ENCODE measurements at places on chromosomes 3 and 15. TPM values are rescaled to one million over a fixed set of nuclear protein-coding genes. Genes with fewer than 3 reads are reported as not detected.

SLC15A2 gene
- 3.8 TPM for total RNA-seq

DNA sequence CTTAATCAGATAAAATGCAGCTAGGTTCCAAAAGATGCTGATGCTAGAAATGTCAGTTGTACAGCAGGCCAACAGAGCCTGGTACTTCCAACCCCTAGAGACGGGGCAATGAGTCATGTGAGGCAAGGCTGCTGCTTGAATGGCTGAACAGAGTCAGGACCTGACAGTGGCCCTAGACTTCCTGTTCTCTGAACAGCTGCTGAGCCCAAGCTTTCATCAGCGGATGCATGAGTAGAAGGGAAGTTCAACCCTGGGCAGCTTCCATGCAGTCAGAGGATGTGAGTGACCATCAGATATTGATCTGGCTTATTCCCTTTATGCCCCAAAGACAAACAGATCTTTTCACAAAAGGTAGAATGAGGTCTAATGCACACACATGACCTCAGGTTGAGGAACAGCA, 282.9 kb upstream of the COL8A1 start:
- no peak overlapping the region for H3K27ac ChIP-seq
- H3K4me3 ChIP-seq, result no peak overlapping the region
- no peak for DNase-seq
- H3K4me1 ChIP-seq, result no peaks in the 10 kb centered on the region
- no peaks in the 10 kb centered on the region for H3K27me3 ChIP-seq

- DNase-seq, result no peak
- peaks cover 5% of the 10 kb centered on the region for H3K36me3 ChIP-seq
- peaks cover 27% of the 10 kb centered on the region for H3K4me1 ChIP-seq
Measured at GRCh38 chr3:94291686-94292085, 228.8 kb downstream of the NSUN3 start.

GRCh38 chr3:5197470-5198312, 10.2 kb downstream of the EDEM1 start:
- no peak overlapping the region for H3K4me3 ChIP-seq
- peak overlapping the region; percentile 96 for H3K27ac ChIP-seq
- H3K27me3 ChIP-seq, result no peaks in the 10 kb centered on the region
- no peak for DNase-seq
- peaks cover 51% of the 10 kb centered on the region for H3K4me1 ChIP-seq

- peaks cover 49% of the 10 kb centered on the region for H3K4me1 ChIP-seq
- H3K36me3 ChIP-seq, result peaks cover 15% of the 10 kb centered on the region
- DNase-seq, result peak; percentile 32
- no peaks in the 10 kb centered on the region for H3K27me3 ChIP-seq
- H3K4me3 ChIP-seq, result no peak overlapping the region
Measured at GRCh38 chr3:110576960-110577359, 494.7 kb upstream of the NECTIN3 start.

GRCh38 chr15:59399465-59400102, 26.9 kb upstream of the MYO1E start:
- H3K4me3 ChIP-seq, result no peak overlapping the region
- H3K36me3 ChIP-seq, result no peaks in the 10 kb centered on the region
- DNase-seq, result no peak
- peaks cover 72% of the 10 kb centered on the region for H3K27me3 ChIP-seq
- H3K4me1 ChIP-seq, result peaks cover 38% of the 10 kb centered on the region

- H3K27ac ChIP-seq, result no peak overlapping the region
- DNase-seq, result no peak
Measured at GRCh38 chr3:134313847-134314587, 60.2 kb downstream of the AMOTL2 start.

LMAN1L gene
- not detected for total RNA-seq

- peak; percentile 83 for DNase-seq
- no peak overlapping the region for H3K4me3 ChIP-seq
- no peak overlapping the region for H3K27ac ChIP-seq
- 0 out of 2 replicates have a peak, but pooled peaks cover 2% of the 10 kb centered on the region for H3K27me3 ChIP-seq
- H3K4me1 ChIP-seq, result peaks cover 19% of the 10 kb centered on the region
- no peaks in the 10 kb centered on the region for H3K36me3 ChIP-seq
Measured at GRCh38 chr15:29668120-29668602, 154.1 kb downstream of the TJP1 start.

KY gene
- total RNA-seq, result not detected

DNA sequence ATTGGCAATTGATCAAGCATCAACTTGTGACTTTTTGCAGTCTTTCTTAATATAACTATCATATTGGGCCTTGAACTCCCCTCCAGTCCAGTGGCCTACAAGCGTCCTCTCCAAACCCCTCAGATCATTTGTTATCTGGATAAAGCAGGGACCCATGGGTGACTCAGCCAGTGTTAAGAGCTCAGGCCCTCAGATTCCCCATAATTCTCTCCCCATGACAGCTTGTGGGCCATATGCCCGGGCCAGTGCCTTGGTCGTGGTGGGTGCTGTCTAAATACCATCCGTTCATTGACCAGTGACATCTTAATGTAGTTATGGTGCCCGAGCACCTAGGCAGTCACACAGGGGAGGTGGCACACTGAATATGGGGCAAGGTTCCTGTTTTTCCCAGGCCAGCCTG, 18.1 kb downstream of the MCF2L2 start:
- DNase-seq, result no peak
- no peaks in the 10 kb centered on the region for H3K27me3 ChIP-seq
- H3K27ac ChIP-seq, result no peak overlapping the region
- H3K4me3 ChIP-seq, result no peak overlapping the region
- H3K36me3 ChIP-seq, result no peaks in the 10 kb centered on the region

GRCh38 chr15:29740692-29741311, 81.5 kb downstream of the TJP1 start:
- no peak overlapping the region for H3K4me3 ChIP-seq
- no peak for DNase-seq
- H3K27me3 ChIP-seq, result no peaks in the 10 kb centered on the region
- peaks cover 41% of the 10 kb centered on the region for H3K36me3 ChIP-seq
- H3K4me1 ChIP-seq, result no peaks in the 10 kb centered on the region

DNA sequence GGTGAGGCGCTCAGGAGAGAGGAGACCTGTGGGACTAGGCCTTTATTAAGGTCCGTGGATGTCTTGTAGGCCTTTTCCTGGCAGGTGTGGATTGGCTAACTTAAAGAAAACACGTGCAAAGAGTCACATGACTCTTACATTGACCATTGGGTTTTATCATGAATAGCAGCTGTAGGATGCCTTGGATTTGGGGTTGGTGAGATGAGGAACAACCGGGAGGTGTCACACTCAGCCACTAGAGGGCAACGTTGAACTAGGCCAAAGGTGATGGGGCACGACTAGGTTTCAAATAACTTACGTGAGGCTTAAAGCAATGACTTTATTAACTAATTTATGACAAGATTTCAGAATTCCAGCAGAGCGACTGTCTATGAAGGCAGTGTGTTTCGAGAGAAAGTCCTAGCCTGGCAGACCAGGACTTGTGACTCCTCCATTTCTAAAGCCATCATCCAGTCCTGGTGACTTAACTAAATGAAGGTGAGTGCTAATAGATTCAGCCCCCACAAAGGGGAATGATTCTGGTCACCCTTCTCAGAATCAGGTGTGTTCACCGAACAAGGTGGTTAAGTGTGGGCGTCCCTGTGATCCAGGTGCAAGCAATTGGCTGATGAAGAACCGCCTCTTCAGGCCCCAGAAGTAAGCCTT, 345.6 kb downstream of the MCTP2 start:
- H3K4me1 ChIP-seq, result peaks cover 11% of the 10 kb centered on the region
- H3K36me3 ChIP-seq, result no peaks in the 10 kb centered on the region
- H3K4me3 ChIP-seq, result no peak overlapping the region
- peak; percentile 62 for DNase-seq
- no peak overlapping the region for H3K27ac ChIP-seq
- H3K27me3 ChIP-seq, result no peaks in the 10 kb centered on the region

- H3K4me3 ChIP-seq, result no peak overlapping the region
- no peak for DNase-seq
- H3K36me3 ChIP-seq, result no peaks in the 10 kb centered on the region
- no peaks in the 10 kb centered on the region for H3K27me3 ChIP-seq
- no peaks in the 10 kb centered on the region for H3K4me1 ChIP-seq
Measured at GRCh38 chr15:69509131-69509530, 56.5 kb downstream of the RPLP1 start.

- peaks cover 43% of the 10 kb centered on the region for H3K36me3 ChIP-seq
- no peaks in the 10 kb centered on the region for H3K4me1 ChIP-seq
- DNase-seq, result no peak
- no peaks in the 10 kb centered on the region for H3K27me3 ChIP-seq
- H3K4me3 ChIP-seq, result no peak overlapping the region
Measured at GRCh38 chr3:176769547-176770190, 427.6 kb downstream of the TBL1XR1 start.

- H3K27me3 ChIP-seq, result peaks cover 2% of the 10 kb centered on the region
- H3K4me1 ChIP-seq, result peaks cover 44% of the 10 kb centered on the region
- H3K4me3 ChIP-seq, result no peak overlapping the region
- H3K36me3 ChIP-seq, result no peaks in the 10 kb centered on the region
Measured at GRCh38 chr15:75733761-75734651, 21.4 kb upstream of the CSPG4 start.

- DNase-seq, result no peak
- no peak overlapping the region for H3K4me3 ChIP-seq
- no peak overlapping the region for H3K27ac ChIP-seq
- peaks cover 10% of the 10 kb centered on the region for H3K4me1 ChIP-seq
- no peaks in the 10 kb centered on the region for H3K27me3 ChIP-seq
- peaks cover 26% of the 10 kb centered on the region for H3K36me3 ChIP-seq
Measured at GRCh38 chr3:175679568-175679967, 820.4 kb downstream of the NAALADL2 start.

DNA sequence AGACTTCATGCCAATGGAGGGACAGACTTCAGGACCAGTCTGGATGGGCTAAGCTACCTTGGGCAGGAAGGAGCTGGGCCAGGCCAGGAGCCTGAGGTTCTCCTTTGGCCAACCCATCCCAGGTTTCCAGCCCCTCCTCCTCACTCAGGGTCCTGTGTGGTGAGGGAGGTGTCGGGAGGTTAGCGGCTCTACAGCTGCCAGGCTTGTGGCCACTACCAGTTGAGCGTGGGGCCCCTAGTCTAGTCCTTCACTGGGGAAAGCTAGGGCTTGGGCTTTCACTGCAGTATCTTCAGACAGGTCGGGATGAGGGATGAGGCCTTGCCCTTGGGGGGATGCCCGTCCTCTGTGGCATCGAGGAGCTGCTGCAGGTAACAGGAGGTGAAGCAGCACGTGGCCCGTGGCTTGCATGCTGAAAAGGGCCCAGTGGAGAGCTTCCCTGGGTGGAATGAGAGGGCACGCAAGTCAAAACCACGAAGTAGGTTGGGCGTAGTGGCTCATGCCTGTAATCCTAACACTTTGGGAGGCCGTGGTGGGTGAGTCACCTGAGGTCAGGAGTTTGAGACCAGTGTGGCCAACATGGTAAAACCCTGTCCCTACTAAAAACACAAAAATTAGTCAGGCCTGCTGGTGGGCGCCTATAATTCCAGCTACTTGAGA, 8.5 kb upstream of the FANCD2 start:
- no peak overlapping the region for H3K4me3 ChIP-seq
- peaks cover 9% of the 10 kb centered on the region for H3K36me3 ChIP-seq
- H3K27me3 ChIP-seq, result peaks cover 4% of the 10 kb centered on the region
- no peak for DNase-seq
- no peak overlapping the region for H3K27ac ChIP-seq
- no peaks in the 10 kb centered on the region for H3K4me1 ChIP-seq

- no peak overlapping the region for H3K27ac ChIP-seq
- peaks cover 9% of the 10 kb centered on the region for H3K36me3 ChIP-seq
- peaks cover 24% of the 10 kb centered on the region for H3K4me1 ChIP-seq
- H3K27me3 ChIP-seq, result no peaks in the 10 kb centered on the region
Measured at GRCh38 chr3:44469914-44470313, 7.6 kb downstream of the ZNF445 start.

MINAR1 gene
- total RNA-seq, result 0.80 TPM

DNA sequence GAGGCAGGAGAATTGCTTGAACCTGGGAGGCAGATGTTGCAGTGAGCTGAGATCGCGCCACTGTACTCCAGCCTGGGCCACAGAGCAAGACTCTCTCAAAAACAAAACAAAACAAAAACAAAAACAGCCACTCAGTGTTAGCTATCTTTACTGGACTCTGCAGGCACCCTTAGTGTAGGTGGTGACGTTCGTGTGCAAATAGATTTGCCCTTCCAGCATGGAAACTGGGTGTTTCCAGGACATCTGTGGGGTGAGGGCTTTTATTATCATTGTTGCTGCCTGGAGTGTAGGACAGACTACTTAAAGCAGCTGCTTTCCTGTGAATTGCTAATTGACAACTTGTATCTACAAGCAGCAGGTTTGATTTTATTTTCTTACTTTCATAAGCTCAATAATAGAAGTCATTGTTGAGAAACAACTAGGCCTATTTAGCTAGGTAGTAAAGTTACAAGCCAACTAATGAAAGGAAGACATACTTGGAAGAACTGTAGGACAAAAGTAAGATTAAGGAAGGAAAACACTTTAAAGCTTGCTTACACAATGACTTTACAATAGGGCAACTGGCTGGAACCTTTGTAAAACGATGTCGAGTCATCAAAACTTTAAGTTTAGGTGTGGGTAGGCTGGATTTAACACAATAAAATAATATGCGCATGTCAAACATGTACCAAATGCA, 25.4 kb upstream of the SPPL2A start:
- no peaks in the 10 kb centered on the region for H3K36me3 ChIP-seq
- H3K27me3 ChIP-seq, result no peaks in the 10 kb centered on the region
- no peak for DNase-seq
- H3K4me1 ChIP-seq, result peaks cover 13% of the 10 kb centered on the region
- peak overlapping the region; percentile 17 for H3K27ac ChIP-seq

DNA sequence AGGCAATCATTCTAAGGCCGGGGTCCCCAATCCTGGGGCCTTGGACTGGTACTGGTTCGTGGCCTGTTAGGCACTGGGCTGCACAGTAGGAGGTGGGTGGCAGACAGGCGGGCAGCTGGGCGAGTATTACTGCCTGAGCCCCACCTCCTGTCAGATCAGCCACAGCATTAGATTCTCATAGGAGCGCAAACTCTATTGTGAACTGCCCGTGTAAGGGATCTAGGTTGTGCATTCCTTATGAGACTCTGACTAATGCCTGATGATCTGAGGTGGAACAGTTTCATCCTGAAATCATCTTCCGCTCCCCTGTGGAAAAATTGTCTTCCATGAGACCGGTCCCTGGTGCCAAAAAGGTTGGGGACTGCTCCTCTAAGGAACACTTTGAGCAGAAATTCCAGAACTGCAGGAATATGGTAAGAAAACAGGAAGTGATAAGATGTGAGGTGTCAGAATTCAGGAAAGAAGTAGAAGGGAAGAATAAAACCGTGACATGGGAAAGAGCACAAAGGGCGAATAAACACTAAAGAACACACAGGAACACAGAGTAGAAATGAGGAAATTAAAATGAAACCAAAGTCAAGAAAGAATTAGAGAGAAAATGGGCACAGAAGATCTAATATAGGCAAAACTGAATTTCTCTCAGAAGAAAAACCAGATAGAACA, 57.6 kb downstream of the PDCD6IP start:
- peak overlapping the region; percentile 53 for H3K27ac ChIP-seq
- DNase-seq, result no peak
- no peak overlapping the region for H3K4me3 ChIP-seq
- no peaks in the 10 kb centered on the region for H3K27me3 ChIP-seq
- peaks cover 44% of the 10 kb centered on the region for H3K36me3 ChIP-seq

- no peaks in the 10 kb centered on the region for H3K36me3 ChIP-seq
- no peak overlapping the region for H3K4me3 ChIP-seq
- no peak for DNase-seq
- H3K4me1 ChIP-seq, result peaks cover 2% of the 10 kb centered on the region
- H3K27ac ChIP-seq, result peak overlapping the region; percentile 3
Measured at GRCh38 chr15:50066666-50067065, 52.4 kb downstream of the ATP8B4 start.

- DNase-seq, result no peak
- no peaks in the 10 kb centered on the region for H3K27me3 ChIP-seq
- no peaks in the 10 kb centered on the region for H3K36me3 ChIP-seq
- no peak overlapping the region for H3K27ac ChIP-seq
- no peak overlapping the region for H3K4me3 ChIP-seq
Measured at GRCh38 chr15:47404877-47405276, 312.4 kb upstream of the SEMA6D start.
